ENCODE measurements at places on chromosomes 13 and 19. TPM values are rescaled to one million over a fixed set of nuclear protein-coding genes. Genes with fewer than 3 reads are reported as not detected.

The KLK13 gene
- not detected for total RNA-seq

The FLT3LG gene
- total RNA-seq: 10.8 TPM

The CBY2 gene
- total RNA-seq: not detected

The ZNF253 gene
- total RNA-seq: 12.8 TPM

The STOML3 gene
- total RNA-seq: not detected

The GNA15 gene
- total RNA-seq: not detected

The MUC16 gene
- not detected for total RNA-seq

The DNAAF3 gene
- 1.5 TPM for total RNA-seq

The GPR12 gene
- total RNA-seq: not detected

GRCh38 chr13:46389457-46390451 is 2.7 kb upstream of the RUBCNL start:
- H3K36me3 ChIP-seq: no peaks in the 10 kb centered on the region
- no peak overlapping the region for H3K4me3 ChIP-seq

GRCh38 chr13:27310946-27311345 is 40.3 kb downstream of the RASL11A start:
- no peak for DNase-seq
- no peak overlapping the region for H3K4me3 ChIP-seq
- H3K4me1 ChIP-seq: no peaks in the 10 kb centered on the region
- H3K27ac ChIP-seq: no peak overlapping the region

DNA sequence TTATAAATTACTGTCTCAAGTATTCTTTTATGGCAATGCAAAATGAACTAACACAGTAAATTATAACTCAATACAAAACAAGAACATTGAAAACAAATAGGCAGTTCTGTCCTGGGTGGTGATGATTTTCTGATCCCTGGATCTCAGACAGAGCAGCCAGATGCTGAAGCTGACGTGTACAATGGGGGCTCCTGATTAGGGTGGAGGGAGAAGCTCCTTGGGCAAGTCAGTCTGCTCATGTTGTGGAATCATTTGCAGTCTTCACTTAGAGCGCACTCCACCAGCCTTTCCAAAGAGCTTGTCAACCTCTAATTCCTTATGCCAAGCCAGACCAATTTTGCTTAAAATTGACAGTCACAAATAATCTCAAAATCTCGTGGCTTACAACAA is 21.6 kb downstream of the FXYD5 start:
- no peaks in the 10 kb centered on the region for H3K36me3 ChIP-seq
- no peaks in the 10 kb centered on the region for H3K27me3 ChIP-seq
- no peak for DNase-seq
- no peak overlapping the region for H3K4me3 ChIP-seq

DNA sequence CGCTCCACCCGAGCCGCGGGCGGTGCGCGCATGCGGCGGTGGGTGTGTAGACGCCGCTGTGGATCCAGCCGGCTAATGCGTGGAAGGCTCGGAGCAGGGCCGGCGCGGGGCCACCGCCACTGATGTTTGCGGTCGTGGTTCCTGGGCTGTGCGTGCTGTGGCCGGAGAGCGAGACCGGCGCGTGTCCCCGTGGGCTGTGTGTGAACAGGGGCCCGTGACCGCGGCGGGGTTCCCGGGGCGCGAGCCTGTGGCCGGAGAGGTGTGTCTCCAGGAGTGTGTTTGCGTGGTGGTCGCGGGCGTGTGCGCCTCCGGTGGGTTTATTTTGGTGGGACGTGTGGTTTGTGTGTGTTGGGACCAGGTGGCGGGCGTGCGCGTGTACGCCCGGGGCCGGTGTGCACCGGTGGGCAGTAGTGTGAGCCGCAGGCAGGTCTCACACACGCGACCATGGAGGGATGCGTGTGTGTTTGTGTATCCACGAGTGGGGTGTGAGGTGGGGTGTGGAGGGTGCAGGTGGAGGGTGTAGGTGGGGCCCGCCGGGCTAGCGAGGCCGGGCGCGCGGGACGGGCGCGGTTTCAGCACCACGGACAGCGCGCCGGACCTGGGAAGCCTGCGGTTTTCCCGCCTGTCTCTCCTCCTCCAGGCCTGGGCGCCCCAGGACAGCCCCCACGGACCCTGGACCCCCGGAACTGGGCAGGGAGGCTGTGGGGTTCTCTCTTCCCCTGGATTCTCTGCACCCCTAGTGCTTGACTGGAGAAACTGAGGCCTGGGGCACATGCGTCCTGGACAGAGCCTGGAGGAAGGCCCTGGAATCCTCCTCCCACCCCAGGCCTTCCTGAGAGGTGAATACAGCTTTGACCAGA is 1.6 kb downstream of the HCN2 start:
- H3K27ac ChIP-seq: no peak overlapping the region
- no peaks in the 10 kb centered on the region for H3K36me3 ChIP-seq
- DNase-seq: no peak
- peaks cover 24% of the 10 kb centered on the region for H3K4me1 ChIP-seq
- peak overlapping the region; percentile 76 for H3K4me3 ChIP-seq

GRCh38 chr19:1850809-1851653 is 2.7 kb upstream of the REXO1 start:
- no peak overlapping the region for H3K27ac ChIP-seq
- H3K27me3 ChIP-seq: no peaks in the 10 kb centered on the region
- H3K4me1 ChIP-seq: peaks cover 42% of the 10 kb centered on the region
- DNase-seq: no peak
- no peaks in the 10 kb centered on the region for H3K36me3 ChIP-seq

- H3K4me3 ChIP-seq: no peak overlapping the region
- no peaks in the 10 kb centered on the region for H3K36me3 ChIP-seq
- no peaks in the 10 kb centered on the region for H3K4me1 ChIP-seq
- H3K27me3 ChIP-seq: no peaks in the 10 kb centered on the region
- H3K27ac ChIP-seq: no peak overlapping the region
Measured at GRCh38 chr19:29309637-29310036, 96.7 kb upstream of the UQCRFS1 start.

- peaks cover 7% of the 10 kb centered on the region for H3K27me3 ChIP-seq
- peak overlapping the region; percentile 83 for H3K27ac ChIP-seq
- no peaks in the 10 kb centered on the region for H3K36me3 ChIP-seq
- peak overlapping the region; percentile 79 for H3K4me3 ChIP-seq
- no peak for DNase-seq
Measured at GRCh38 chr19:14433554-14434501, 722 bp downstream of the PKN1 start.

DNA sequence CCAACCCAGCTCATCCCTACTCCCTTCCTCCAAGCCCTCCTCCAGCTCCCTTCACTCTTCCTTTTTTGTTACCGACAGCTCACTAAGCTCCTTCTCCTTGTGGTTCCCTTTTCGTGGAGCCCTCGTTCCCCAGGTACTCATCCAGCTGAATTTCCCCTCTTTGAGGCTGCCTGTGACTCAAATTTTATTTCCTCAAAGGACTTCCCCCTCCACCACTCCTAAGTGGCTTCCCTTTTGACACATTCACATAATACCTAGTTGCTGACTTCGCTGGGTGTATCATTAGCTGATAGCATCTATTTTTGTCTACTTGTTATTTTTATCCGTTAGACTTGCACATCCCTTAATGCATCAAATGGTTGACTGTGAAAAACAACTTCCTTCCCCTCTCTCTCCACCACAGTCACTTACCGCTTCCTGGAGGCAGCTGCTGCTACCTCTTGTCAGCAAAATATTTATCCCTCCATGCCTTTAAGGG is 14.5 kb downstream of the FFAR2 start:
- peaks cover 12% of the 10 kb centered on the region for H3K27me3 ChIP-seq
- no peak for DNase-seq
- H3K36me3 ChIP-seq: no peaks in the 10 kb centered on the region
- H3K4me1 ChIP-seq: no peaks in the 10 kb centered on the region
- no peak overlapping the region for H3K27ac ChIP-seq

DNA sequence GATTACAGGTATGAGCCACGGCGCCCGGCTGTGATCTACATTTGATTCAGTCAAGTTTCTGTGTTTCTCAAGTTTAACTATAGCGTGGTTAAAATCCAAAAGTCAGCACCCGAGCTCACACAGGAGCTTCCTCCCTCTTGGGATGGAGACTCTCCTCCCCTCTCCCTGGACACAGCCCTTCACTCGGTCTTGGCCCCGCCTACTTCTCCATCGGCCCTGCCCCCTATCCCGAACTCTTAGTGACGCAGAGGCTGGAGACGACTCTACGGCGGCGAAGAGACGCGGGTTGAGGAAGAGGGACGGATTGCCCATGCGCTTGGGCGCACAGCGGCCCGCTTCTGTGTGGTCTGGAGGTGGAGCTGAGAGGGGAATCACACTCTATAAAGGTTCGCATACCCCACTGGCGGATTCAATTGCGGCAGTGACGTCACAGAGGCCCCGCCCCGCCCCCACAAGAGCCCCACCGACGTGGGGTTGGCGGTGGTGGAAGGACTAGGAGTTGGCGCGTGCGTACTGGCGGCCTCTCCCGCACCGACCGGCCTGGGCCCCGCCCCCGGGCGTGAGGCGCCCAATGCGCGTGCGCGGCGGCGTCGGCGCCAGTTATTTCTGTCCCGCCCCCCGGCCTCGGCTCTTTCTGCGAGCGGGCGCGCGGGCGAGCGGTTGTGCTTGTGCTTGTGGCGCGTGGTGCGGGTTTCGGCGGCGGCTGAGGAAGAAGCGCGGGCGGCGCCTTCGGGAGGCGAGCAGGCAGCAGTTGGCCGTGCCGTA is at the start of gene TRIM28:
TRIM28 (plus strand) TSS at position 239 of the 765 bp plus-strand sequence. CDS start 694 bp downstream, outside the sequence.
- peak within 1 kb of the TSS; percentile 99 for H3K27ac ChIP-seq
- peak; percentile 100 for DNase-seq
- H3K27me3 ChIP-seq: peaks cover 6% of the 10 kb centered on the region
- H3K4me1 ChIP-seq: peaks cover 23% of the 10 kb centered on the region
- H3K36me3 ChIP-seq: peaks cover 14% of the 10 kb centered on the region

DNA sequence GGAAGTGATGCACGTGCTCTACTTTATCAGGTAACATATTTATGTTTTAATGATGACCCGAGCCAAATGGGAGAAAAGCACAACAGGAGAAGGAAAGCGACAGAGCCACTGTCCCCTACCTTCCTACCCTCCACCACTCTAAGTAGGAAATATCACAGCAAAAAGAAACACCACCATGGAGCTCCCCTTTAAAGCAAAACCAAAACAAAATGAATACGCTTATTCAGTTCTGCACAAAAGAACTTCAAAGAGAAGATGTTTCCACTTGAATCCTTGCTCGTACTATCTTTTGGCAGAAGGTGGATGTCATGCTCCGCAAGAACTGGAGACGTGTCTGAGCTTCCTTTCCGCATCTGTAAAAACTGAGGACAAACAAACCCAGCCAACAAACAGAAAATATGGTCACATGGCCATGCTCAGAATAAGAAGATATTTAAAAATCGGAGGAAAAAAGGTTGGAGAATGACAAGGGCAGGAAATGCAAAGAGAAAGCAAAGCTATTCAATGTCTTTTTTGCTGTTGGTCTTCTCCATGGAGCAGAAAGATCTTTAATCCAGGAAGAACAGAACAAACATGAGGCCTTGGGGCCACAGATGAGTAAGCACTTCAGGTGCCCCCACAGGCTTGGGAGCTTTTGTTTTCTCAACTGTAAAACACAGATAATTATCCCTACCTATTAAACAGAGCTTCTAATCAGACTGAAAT is 19.5 kb downstream of the N4BP2L1 start:
- H3K4me1 ChIP-seq: peaks cover 18% of the 10 kb centered on the region
- H3K27me3 ChIP-seq: peaks cover 2% of the 10 kb centered on the region
- peaks cover 7% of the 10 kb centered on the region for H3K36me3 ChIP-seq
- DNase-seq: no peak
- H3K27ac ChIP-seq: no peak overlapping the region

All from osteocyte (in vitro differentiated cells).